ENCODE measurements at places on chromosomes 6 and 20.

- no peak for DNase-seq
Measured at GRCh38 chr6:138568997-138569396, 69.7 kb upstream of the NHSL1 start.

DNA sequence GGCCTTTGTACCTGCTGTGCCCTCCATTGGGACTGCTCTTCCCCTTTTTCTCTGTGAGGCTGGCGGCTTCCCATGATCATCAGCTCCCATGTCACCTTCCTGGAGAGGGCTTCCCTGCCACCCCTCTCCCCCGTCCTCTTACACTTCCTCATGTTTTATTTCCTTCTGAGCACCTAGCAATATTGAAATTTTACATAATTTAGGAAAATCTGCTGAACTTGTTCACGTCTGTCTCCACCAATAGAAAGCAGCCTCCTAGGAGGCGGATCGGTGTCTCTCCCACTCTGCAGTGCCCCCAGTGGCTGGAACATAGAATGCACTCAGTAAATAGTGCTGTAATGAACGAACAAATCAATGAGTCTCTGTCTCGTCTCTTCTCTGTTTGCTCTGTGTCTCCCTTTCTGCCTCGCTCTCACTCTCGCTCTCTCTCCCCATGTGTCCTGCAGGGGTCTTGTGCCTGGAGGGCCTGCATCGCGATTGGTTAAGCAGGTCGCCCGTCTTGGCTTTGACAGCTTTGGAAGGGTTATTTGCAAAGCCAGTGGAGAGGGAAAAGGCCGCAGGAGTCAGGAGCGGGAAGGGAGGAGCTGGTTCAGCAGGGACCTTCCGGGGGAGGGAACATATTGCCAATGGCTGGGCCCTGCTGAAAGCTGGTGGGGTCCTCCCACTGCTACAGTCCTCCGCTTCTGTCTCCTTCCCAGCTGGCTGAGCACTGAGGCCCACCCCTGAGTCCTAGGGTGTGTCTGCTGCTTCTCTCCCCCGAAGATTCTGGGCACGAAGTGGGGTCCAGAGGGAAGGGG lies 12.1 kb upstream of the OCSTAMP start:
- peak; percentile 32 for DNase-seq

DNA sequence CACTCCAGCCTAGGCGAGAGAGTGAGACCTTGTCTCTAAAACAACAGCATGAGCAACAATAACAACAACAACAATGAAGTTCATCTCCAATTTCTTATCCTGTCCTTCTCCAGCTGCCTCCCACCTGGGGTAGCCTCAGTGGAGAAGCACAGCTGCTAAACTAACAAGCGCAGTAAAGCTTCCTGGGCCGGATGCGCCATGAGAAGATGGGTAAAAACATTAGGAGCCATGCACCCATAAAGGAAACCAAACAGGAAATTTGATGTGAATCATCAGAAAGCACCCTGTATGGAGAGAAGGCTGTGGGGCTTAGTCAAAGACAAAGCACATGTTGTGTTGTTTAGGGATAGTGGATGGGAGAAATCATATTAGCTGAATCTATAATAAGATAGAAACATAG lies 61.1 kb upstream of the CCN6 start:
- DNase-seq, result peak; percentile 56

GRCh38 chr6:38943964-38944363 lies 104.6 kb upstream of the GLP1R start:
- no peak for DNase-seq

GRCh38 chr6:85443349-85444117 lies 6.3 kb upstream of the NT5E start:
- DNase-seq, result no peak

DNA sequence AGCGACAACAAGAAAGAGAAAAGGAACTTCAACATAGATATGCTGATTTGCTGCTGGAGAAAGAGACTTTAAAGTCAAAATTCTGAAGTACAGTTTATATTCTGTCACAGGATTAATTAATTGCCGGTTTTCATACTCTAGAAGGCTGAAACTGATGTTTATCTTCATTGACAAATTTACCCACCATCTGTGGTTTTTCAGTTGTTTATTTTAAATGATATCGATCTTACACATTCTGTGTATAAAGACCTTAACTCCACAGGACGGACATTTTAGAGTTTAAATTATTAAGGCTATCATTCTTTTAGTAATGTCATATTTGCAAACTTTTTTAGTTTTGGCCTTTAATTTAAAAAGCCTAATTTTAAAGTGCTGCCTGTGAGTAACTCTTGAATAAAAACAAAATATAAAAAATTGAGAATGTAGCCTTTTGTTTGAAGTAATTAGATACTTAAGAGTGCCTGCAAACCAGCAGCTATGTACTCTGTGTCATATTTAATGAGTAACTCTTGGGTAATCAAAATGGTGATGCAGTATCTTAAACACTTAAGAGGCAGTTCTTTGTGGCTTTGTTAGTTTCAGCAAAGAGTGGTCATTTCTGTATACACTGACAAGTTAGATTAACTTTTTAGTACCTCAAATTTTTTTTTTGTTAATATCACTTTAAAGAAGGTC lies 59.3 kb downstream of the CDC5L start:
- DNase-seq, result no peak

DNA sequence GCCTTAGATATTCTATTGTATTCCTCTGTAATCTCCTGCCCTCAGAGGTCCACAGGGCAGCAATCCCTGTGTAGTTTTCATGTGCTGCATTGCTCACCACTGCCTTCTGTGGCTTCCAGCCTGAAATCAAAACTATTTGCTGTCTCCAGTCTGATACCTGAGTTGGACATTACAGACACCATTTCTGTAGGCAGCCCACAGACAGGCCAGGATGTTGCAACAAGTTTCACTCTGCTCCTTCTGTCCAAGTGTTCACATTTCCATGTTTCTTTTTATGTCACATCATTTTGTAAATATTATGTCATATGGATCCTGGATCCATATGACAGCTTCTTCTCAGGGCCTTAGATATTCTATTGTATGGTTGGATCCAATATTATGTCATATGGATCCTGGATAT lies 21.7 kb downstream of the ECI2 start:
- DNase-seq, result no peak

GRCh38 chr20:23874747-23875146 lies 4.8 kb downstream of the CST5 start:
- no peak for DNase-seq

DNA sequence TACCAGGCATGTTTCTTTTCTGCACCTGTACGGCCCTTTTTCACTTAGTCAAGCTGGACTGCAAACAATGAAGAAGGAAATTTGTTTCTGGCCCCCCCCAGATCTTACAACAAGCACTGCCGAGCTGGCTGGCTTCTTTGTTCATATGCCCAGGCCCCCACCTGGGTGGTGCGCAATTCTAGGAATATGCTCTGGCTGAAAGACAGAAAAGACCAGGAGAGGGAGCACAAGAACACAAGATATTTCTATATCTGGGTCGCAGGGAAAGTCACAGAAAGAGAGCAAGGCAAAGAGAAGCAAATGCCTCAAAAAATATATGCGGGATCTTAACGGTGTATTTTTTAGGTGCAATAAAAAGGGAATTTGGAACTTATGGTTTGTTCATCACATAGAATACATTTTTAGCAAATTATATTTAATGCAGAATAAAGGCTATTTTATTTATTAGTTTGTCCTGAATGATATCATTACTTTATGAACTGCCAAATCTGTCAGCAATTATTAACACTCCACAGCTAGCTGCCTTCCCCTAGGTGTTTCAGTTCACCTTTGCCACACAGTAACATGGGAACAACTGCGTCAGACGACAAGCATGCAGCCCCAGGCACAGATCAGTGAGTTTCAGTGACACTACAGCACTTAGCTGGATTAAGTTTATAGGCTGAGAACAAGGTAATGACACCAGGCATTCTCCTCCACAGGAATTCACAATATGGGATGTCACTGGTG lies 76.5 kb downstream of the GJA10 start:
- DNase-seq, result no peak

- no peak for DNase-seq
Measured at GRCh38 chr6:32188381-32189068, 1.5 kb downstream of the PBX2 start.

DNA sequence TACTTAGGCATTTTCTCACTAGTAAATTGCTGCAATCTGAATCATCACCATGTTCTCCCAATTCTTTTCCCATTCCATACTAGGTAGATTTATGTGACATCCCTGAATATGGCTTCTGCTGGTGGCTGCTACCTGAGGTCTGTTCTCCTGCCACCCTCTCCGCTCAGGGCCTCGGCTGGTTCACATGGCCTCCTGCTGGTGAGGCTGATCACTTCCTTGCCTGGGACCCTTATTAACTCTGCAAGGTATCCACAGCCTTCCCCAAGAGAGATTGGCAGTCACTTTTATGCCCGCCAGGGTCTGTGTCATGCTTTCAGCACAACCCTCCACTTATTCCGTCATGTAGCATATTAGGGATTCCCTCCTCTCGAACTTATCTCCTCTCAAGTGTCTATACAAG lies 424.5 kb upstream of the FLRT3 start:
- no peak for DNase-seq

DNA sequence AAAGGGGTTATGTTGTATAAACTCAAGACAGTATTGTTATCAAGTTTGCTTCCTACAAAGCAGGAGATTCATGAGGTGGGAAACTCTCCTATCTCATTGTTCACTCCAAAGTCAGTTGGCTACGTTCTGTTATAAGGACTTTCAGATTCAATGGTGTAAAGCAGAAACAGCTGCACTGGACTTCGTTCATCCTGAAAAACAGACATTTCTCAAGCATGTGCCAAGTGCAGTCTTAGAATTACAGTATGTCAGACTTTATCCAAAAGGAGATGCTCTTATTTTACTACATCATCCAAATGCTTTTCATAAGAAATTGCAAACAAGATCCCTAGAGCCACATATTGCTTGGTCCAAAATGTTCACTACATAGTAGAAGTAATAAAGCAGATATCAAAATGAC lies 14.9 kb downstream of the COL21A1 start:
- no peak for DNase-seq

DNA sequence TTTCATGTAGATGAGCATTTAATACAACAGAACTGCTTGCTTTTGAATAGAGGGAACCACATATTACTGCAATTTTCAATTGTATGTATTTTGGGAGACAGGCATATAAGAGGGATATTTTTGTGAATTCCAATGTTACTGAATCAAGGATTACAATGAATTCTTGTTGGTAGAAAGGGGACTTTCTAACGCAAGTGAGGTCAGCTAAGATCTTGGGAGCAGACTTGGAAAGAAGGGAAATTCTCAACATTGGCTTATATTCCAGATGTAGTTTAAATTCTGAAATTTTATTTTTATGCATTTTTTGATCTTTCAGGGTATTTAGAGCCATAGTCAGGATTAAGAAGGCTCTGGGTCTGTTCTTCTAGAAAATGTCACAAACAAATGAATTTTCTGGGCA lies 43.3 kb upstream of the CTAGE9 start:
- no peak for DNase-seq

- peak; percentile 84 for DNase-seq
Measured at GRCh38 chr6:79421707-79422484, 115.3 kb downstream of the LCA5 start.

GRCh38 chr20:62702895-62703852 lies 5.5 kb upstream of the NTSR1 start:
- no peak for DNase-seq

GRCh38 chr20:22160101-22160652 lies 424.2 kb downstream of the FOXA2 start:
- DNase-seq, result no peak

DNA sequence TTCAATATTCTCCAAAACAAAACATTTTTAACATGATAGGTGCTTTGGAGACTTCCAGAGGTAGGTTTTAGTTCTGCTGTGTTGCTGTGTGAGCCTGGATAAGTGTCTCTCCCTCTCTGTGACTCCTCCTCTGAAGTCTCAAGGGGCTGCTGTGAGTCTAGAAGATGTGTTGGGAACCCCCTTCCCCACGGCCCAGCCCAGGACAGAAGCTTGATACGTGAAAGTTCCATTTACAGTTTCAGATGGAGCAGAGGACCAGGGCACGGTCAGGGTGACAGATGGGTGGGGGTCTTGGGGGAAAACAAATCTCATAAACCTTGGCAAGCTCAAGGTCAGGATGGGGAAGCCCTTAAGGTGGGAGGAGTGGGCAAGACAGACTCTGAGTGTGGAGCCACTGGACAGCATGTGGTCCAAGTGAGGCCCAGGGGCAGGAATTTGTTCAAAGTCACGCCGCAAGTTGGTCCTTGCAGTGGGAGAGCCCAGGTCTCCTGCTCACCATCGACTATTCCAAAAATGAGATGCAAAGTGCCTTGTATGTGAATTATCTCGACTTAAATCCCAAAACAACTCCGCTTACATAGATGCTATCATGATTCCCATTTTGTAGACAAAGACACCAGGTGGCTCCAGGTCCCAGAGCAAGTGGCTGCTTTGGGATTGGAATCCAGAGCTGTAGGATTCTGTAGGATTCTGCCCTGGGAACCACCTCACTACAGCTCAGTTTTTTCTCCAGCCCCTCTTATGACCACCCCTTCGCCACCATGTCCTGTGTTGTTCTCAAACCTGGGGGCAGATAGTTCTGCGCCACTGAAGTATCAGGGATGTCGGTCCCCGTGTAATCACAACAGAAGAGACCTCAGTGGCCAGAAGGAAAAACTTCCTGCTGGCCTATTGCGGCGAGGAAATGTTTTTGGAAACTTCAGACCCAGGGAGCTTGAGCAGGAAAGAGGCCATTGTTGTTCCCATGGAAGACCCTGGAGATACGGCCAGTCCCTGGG lies 1.9 kb downstream of the TGM2 start:
- DNase-seq, result no peak

DNA sequence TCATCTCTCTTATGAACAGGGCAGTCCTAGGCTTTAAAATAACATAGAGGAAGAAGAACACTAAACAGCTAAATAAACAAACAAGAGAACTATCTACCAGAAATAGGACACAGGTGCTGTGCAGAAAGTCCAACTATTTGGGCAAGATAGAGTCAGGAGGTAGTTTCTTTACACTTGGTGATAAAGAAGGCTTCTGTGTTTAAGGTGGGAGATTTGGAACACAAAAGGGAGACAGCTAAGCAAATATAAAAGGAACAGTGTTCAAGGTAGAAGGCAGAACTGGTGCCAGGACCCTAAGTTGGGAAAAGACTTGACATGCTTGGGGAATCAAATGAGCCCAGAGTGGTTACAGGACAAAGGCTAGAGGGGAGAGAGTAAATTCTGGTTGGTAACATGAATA lies 110.5 kb downstream of the MANEA start:
- DNase-seq, result no peak

GRCh38 chr20:25269057-25269832 lies 21.4 kb downstream of the PYGB start:
- no peak for DNase-seq

DNA sequence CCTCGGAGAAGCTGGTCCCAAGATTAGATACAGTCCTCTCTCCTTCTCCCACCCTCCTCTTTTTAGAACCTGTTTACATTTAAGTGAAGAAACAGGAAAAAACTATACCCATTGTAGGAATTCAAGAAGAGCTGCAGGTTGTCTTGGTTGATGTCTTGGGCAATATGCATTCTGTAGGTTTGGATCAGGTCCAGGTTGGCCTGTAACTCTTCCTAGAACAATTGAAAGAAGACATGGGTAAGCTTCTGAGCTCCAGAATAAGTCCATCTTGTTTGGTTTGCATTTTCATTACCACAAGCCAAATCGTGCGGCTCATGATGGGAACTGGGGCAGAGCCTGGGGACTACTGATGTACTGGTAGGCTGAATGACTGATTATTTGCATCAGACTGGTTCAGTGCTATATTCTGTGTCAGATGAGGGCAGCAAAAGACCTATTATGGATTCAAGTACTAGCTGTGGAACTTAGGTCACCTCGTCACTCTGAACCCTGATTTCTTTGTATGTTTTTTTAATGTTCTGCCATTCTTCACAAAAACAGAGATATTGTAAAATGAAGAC lies 20.3 kb upstream of the SLA2 start:
- DNase-seq, result no peak

- no peak for DNase-seq
Measured at GRCh38 chr6:16201706-16202105, 36.7 kb upstream of the GMPR start.

Data from NCI-H1436 treated with DMSO at 0.1 percent for 48 hours (cell line).